ENCODE measurements at places on chromosomes 12 and 14. TPM values are rescaled to one million over a fixed set of nuclear protein-coding genes. Genes with fewer than 3 reads are reported as not detected.

Gene OSGEP
- 33.8 TPM for total RNA-seq

Gene RIPK3
- 23.4 TPM for total RNA-seq

Gene TSPAN11
- total RNA-seq: 7.8 TPM

Gene BCL2L14
- 1.4 TPM for total RNA-seq

Gene NINJ2
- total RNA-seq: 23.4 TPM

Gene NUAK1
- 40.8 TPM for total RNA-seq

Gene SYNDIG1L
- 2.9 TPM for total RNA-seq

Gene ULK1
- total RNA-seq: 32.4 TPM

Gene ARF6
- total RNA-seq: 61.5 TPM

Gene CMA1
- total RNA-seq: 1.4 TPM

Gene FSCB
- not detected for total RNA-seq

Gene LAG3
- total RNA-seq: 1.5 TPM

Gene FAIM2
- total RNA-seq: 1.2 TPM

Gene DEGS2
- total RNA-seq: 1.7 TPM

Gene ANP32D
- total RNA-seq: 0.43 TPM

Gene TAS2R31
- 3.0 TPM for total RNA-seq

Gene CYP46A1
- 1.3 TPM for total RNA-seq

Gene GOLGA3
- 65.3 TPM for total RNA-seq

Gene JPH4
- total RNA-seq: 6.2 TPM

Gene KLHDC1
- 7.6 TPM for total RNA-seq

Gene CBLN3
- total RNA-seq: 2.9 TPM

Gene E2F7
- 0.29 TPM for total RNA-seq

Gene RPS6KL1
- total RNA-seq: 5.1 TPM

Gene SRGAP1
- 11.4 TPM for total RNA-seq

Gene IPO4
- total RNA-seq: 25.1 TPM

Gene SPRING1
- total RNA-seq: 126 TPM
